Activated CD8-positive, alpha-beta memory T cell treated with anti-CD3 and anti-CD28 coated beads, Interleukin-2, amount 50 U/mL, for 4 hours (primary cell): ENCODE measurements at places on chromosomes 1 and 21.

GRCh38 chr1:195958131-195958530 is 650.1 kb downstream of the KCNT2 start:
- DNase-seq, result no peak

DNA sequence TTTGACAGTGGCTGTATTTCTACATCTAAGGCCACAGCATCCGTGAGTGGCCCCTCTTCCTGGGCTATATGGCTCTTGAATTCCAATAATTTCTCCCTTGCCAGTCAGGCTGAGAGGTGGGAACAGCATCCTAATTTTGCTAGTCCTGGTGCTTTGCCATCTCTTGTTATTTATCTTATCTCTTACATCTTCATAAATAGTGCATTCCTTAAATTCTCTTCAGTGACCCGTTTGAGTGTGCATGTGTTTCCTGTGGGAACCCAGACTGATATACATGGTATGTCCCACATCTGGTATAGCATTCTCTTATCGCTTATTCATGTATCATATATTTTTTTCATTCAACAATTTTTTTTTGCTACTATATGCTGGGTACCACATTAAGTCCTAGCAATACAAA is 9.9 kb downstream of the S100A11 start:
- no peak for DNase-seq

- no peak for DNase-seq
Measured at GRCh38 chr1:29312469-29313461, 76.4 kb downstream of the PTPRU start.

GRCh38 chr1:156475568-156476500 is 24.7 kb downstream of the MEF2D start:
- DNase-seq, result no peak

DNA sequence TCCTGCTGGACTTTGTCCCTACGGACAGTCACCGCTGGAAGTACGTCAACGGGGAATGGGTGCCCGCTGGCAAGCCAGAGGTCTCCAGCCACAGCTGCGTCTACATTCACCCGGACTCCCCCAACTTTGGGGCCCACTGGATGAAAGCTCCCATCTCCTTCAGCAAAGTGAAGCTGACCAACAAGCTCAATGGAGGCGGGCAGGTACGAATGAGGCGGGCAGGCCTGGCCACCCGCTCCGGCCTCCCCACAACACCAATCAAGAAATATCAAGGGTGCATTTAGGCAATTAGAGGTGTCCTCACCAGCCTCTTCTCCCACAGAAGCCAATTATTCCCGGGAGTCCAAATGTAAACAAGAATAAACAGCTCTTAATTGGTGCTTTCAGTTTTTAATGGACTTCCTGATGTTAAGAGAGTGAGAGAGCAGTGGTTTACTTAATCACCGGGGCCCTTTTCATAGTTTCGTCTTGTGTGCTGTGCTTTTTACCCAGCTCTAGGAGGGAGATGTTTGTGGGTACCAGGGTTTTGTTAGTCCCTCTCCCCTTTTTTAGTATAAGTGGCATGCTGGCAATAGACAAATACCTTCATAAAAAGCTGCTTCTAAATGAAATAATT is 10.7 kb downstream of the TBX19 start:
- no peak for DNase-seq

GRCh38 chr1:98172578-98172977 is 251.7 kb upstream of the DPYD start:
- DNase-seq, result no peak
